ENCODE measurements at places on chromosomes 1 and 21.
A peak's percentile ranks its signal among the peaks of the same experiment; 100 is the strongest.

DNA sequence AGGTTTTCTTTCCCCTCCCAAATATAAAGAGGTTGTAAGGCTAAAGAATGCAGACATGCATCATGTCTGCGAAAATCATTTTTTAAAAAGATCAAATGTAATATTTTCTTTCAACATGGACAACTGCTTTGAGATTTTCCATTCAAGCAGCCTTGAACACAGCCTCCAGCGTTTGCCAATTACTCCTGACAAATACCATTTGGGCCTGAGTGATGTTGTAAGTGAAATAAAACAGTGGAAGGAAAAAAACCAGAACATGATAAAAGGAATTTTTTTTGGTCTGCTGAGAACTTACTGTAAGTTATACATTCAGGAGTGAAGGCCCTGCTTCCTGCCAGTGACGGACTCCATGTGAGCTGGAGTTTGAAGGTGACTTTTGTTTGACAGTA lies 37.2 kb downstream of the SETD4 start:
- no peak for DNase-seq

DNA sequence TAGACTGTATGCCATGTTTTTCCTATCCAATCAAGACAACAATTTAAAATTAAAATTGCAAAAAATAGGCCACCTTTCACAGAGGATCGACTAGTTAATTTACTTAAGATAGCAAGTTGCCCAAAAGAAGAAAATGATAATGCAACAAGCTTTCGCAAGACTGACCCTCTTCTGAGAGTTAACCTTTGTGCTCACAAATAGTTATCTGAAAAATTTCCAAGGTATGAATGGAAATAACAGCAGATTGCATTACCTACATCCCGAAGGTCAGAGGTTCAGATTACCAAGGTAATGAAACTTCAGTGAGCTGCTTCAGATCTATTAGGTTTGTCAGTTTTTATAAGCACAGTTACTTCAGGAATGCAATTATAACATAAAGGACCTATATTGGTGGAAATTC lies 298.0 kb downstream of the KCTD3 start:
- DNase-seq = no peak

DNA sequence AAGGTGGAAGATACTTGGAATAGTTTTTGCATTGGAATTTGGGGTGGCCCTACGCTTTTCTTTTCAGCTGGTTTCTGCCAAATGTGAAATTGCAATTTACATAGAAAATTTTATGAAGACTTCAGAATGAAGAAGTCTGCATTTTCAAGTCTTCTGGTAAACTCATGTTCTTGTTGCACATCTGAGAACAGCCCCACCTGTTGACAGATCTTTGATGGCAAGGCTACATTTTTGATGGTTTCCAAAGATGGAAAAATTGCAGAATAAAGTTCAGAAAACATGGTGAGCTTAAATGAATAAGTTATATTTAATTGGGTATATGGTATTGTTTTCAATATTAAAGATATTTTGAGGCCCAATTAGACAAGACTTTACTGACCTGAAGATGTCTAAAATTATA lies 25.4 kb downstream of the OLFM3 start:
- peak; percentile 8 for DNase-seq

- no peak for DNase-seq
These were observed 202.7 kb downstream of the PTPRU start for GRCh38 chr1:29438991-29439390.

DNA sequence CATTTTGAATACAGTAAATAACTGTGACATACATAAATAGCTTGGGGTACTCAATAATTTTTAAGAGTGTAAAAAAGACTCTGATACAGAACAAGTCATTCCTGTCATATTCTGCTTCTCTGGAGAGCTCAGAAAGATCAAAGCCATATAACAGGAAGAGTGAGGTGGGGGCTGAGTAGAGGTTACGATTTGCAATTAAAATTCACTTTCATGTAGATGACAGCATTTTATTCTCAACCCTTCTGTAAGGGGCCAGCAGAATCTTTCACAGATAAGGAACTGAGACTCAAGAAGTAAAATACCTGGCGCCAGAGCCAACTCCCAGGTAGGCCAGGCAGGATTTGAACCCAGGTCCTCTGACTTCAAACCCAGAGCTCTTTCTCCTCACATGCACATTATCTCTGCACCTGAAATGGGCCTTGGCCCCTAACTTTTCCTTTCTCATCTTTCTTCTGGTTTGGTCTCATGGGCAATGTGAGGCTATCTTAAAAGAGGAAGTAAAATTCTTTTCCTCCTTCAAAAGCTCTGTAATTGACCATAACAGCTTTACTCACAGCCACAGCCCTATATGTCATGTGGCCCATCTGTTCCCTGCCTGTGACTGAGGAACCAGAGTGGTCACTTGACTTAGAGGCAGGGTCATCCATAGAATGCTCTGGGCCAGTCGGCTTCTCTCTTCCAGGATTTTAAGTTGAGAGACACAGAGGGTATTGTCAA lies 80.9 kb upstream of the SYT6 start:
- no peak for DNase-seq

GRCh38 chr1:20978413-20978812 lies 191.3 kb upstream of the HP1BP3 start:
- peak; percentile 15 for DNase-seq

- peak; percentile 23 for DNase-seq
These were observed 32.3 kb downstream of the SLC66A1 start for GRCh38 chr1:19344372-19344810.

DNA sequence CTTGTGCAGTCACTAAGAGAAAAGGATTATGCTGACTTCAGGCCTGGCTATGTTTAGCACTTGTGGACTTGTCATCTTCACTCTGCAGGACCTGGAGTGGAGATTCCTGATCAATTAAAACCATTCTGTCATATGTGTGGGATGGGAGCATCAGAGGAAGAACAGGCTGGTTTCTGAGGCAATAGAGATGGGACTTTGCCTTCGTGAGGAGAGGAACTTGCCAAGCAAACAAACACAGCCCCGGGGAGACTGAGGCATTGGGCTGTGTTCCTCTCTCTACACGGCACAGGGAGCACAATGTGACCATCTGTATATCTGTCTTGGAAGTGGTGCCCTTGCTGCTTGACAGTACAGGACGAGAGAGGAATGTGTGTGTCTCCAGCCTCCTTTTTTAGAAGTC lies 23.1 kb downstream of the VASH2 start:
- DNase-seq = no peak

DNA sequence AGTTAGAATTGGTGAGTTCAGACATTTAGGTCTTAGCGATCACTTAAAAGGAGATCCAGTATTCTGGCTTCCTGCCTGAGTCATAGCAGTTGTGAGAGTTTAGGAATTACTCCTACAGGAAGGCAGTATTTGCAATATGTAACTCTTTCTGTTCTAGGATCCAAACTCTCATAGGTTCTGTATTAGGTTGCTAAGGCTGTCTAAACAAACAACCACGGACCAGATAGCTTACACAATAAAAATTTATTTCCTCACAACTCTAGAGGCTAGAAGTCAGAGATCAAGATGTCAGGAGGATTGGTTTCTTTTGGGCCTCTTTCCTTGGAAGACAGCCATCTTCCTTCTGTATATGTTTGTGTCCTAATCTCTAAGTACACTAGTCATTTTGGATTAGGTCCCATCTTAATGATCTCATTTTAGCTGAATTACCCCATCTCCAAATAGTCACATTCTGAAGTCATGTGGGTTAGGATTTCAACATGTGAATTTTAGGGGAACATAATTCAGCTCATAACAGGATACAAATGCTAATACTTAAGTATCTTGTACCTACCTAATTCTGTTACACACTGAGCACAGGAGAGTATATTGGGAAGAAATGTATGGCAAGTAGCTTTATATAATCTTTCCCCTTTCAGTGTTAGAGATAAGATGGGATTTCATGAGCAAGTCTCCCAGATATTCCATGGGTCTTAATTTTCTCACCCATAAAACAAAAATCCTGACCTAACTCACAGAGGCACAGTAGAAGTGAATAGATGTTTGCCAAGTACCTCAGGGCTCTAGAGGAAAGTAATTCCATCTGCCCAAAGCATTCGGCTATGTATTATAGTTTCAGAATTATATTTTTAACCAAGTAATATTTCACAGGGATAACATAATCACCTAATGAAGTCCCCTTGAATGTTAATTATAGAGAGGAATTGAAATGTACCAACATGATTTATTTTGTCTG lies 144.4 kb downstream of the PTBP2 start:
- peak; percentile 54 for DNase-seq

GRCh38 chr1:108067884-108068540 lies 103.0 kb upstream of the VAV3 start:
- no peak for DNase-seq

- no peak for DNase-seq
These were observed 26.2 kb downstream of the SLC66A1 start for GRCh38 chr1:19338323-19338762.

Data from RKO (cell line).